ENCODE measurements at places on chromosomes 13 and 19. TPM values are rescaled to one million over a fixed set of nuclear protein-coding genes. Genes with fewer than 3 reads are reported as not detected.

Gene C5AR2
- 0.85 TPM for total RNA-seq

Gene ZFP14
- total RNA-seq = 9.7 TPM

Gene TRPC4
- total RNA-seq = not detected

Gene NLRP5
- total RNA-seq = not detected

Gene SIN3B
- total RNA-seq = 50.3 TPM

Gene UBXN6
- total RNA-seq = 50.0 TPM
